Daoy (cell line): ENCODE measurements at places on chromosomes 13 and 19.

- DNase-seq = no peak
These were observed 196.5 kb downstream of the TEX29 start for GRCh38 chr13:111516712-111517640.

DNA sequence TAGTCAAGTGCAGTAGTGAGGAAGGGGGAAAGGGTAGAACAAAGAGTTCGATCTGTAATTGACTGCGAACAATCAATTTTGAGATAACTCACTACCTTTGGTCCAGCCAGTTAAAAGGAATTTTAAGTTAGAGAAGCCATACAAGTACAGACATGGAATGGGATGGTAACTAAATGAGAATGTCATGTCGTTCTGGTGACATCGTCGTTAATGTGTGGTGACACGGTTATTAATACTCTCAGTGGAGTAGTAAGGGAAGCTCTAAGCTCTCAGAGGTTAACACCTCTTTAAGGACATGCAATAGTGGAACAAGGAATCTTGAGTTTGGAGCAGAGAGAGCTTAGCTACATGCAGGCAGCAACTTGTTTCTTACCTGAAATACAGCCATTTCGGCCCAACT lies 154.9 kb upstream of the KLF12 start:
- no peak for DNase-seq

GRCh38 chr19:58385313-58385890 lies 1.7 kb upstream of the RPS5 start:
- DNase-seq = no peak

DNA sequence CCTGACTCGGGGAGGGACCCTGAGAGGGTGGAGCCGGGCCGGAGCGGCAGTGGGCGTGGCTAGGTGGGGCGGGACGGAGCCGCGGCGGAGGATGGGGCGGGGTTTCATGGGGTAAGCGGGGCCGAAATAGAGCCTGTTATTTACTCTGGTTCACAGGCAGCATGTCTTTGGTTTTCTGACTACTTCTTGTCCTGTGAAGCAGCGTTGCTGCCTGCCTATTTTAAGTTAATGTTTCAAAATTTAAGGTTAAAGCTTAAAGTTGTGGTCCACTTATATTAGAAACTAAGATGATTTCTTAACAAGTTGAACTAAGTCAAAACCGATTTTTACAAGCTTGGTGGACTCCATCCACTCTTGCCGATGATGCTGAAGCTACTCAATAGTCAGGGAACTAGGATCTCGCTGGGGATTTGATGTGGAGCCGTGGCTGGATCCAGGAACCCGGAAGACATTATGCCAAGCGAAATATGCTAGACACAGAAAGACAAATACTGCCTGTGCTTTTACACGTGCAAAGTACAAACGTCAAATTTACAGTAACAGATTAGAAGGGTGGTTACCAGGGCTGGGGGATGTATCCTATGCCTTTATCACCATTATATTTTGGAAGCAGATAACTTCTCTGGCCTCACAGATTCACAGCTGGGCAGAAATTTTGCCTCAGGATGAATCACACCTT lies 433 bp upstream of the ZNF616 start:
- DNase-seq = no peak

DNA sequence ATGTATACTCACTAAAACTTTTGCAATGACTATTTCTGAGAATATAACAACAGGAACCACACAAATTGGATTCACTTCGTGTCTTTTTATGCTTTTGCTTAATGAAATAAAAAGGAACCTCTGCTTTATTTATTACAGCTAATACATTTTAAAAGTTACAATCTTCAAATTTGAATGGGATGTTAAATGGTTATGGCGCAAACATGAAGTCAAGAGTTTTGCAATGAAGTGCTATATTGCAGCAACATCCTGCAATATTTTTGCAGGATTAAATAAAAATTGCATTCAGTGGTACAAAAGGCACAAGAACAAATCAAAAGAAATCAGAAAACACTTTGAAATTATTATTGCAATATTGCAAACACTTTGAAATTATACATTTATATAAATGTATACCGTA lies 1519.0 kb upstream of the MIR17HG start:
- DNase-seq = no peak

GRCh38 chr13:69487576-69487975 lies 620.0 kb upstream of the ATXN8OS start:
- no peak for DNase-seq

GRCh38 chr19:43623889-43624670 lies 4.7 kb upstream of the ZNF428 start:
- DNase-seq = no peak
